ENCODE measurements at places on chromosomes 16 and 17.

DNA sequence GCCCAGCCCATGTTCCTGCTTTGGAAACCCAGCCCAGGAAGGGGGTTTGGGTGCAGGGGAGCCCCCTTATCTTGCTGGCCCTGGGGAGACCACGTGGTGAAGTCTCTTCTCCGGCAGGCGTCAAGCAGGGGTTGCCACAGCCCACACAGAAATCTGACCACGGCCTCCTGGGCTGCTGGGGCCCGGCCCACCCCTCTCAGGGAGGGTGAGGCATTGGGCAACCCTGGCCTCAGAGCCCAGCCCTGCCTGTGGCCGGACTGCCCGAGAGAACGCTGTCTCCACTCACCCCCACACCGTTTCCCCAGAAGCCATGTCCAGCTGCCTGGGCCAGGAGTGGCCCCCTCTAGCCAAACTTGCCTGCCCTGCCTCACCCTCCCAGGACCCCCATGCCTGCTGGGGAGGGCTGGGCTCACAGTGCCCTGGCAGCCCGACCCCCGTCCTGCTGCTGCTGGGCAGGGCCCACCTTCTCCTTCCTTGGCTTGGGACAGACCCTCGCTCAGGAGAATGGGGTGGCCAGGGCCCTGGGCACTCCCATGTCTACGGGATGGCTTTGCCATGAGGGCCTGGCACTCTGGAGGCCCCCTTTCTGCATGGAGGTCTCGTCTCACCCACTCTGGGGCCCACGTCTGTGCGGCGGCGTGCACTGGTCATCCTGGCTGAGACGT lies 6.7 kb downstream of the RPUSD1 start:
- DNase-seq, result no peak

DNA sequence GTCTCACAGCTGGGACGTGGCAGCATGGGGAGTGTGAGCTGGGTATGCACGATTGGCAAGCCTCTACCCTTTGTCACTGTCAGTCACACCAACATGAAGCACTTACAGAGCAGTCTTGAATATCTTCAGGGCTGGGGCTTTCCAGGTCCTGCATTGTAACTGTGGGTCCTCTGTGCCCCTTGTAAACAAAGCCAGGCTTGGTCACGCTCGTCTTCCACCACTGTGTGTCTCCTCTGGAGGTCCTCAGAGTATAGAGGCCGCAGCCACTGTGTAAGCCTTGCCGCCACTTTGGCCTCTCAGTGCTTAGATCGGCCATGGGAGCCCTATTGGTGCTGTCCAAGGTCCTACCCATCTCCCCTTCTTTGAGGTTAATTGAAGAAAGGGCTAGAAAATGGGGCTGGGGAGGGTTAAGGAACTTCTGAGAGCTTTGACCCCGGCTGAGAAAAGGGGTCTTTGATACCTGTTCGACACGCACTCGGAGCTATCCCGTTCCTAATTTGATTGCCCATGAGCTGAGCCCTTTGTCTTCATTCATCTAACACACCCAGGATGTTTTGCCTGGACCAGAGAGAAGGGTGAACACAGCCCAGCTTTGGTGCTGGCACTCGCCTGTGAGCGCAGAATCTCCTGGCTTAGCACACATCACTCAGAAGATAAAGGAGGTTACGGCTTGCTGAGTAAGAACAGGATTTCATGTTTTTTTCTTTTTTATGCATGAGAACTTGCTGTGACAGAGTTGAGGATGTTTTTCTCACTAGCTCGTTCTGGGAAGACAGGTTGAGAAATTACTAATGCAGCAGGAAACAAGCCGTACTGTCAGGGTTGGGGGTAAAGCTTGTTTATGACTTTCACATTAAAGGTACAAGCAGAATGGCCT lies 267.9 kb downstream of the CPPED1 start:
- peak; percentile 75 for DNase-seq

DNA sequence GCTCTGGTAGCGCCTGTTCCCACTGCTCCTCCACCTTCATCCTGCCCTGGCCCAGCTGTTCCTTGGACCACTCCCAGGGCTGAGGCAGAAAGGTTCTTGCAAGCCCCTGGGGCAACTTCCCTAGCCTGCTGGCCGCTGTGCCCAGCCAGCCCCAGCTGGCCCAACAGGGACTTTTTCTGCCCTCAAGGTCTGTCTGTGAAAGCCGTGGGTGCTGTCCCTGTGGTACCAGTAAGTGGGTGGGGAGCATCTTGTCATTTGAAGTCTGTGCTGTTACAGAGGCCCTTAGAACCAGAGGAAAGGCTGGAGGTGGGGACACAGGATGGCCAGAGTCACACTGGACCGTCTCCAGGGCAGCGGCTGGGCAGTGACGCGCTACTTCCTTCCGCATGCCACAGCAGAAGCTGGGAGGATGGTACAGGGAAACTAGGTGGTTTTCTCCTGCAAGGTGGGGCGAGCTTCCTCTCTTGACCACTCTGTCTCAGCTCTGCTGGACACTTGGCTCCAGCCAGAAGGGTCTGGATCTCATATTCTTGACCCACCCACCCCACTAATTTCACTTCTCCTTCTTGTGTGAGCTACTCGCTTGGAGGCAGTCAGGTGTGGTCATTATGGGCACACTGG lies 87.8 kb downstream of the PLCG2 start:
- DNase-seq, result peak; percentile 45

GRCh38 chr17:19943026-19943425 lies 34.6 kb downstream of the AKAP10 start:
- DNase-seq, result no peak

DNA sequence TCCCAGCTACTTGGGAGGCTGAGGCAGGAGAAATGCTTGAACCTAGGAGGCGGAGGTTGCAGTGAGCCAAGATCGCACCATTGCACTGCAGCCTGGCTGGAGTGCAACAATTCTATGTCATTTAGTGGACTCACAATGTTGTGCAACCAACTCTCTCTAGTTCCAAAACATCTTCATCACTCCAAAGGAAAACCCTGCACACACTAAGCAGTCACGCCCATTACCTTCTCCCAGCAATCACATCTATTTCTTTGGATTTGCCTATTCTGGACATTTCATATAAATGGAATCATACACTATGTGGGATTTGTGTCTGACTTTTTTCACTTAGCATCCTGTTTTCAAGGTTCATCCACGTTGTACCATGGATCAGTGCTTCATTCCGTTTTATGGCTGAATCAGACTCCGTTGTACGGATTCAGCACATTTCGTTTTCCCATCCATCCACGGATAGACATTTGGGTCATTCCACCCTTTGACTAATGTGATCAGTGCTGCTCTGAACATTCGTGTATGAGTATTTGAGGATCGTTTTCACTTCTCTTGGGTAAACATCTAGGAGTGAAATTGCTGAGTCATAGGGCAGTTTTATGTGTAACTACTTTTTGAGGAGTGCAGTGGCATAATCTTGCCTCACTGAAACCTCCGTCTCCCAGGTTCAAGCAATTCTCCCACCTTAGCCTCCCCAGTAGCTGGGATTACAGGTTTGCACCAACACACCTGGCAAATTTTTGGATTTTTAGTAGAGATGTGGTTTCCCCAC lies 45.4 kb upstream of the EMP2 start:
- no peak for DNase-seq

GRCh38 chr16:79128706-79129105 lies 471.8 kb downstream of the MAF start:
- no peak for DNase-seq

DNA sequence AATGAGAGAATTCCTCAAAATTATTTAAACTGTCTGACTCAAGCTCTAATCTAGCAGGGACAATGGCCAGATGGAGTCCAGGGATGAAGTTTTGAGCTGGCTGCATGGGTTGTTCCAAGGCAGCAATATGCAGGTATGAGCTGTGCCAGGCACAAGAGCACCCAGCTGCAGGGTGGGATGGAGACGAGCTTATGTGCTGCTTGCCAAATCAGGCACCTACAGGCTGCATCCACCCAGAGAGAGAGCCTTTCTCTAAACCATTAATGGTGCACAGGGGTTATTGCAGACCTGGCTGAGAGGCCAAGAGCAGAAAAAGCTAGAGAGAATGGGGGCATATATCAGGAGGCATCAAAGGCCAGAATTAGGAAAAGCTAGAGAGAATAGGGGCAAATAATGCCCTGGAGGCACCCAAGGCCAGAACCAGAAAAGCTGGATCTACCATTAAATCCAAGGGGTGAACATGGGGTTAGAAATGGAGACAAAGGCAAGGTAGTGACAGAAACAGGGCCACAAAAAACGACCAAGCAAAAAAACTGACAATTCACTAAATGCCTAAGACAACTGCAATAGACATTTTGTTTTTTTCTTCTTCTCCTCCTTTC lies 11.0 kb downstream of the KRT33A start:
- no peak for DNase-seq

Data from GM10248 (cell line).